Effector memory CD4-positive, alpha-beta T cell (primary cell): ENCODE measurements at places on chromosomes 4 and X.

DNA sequence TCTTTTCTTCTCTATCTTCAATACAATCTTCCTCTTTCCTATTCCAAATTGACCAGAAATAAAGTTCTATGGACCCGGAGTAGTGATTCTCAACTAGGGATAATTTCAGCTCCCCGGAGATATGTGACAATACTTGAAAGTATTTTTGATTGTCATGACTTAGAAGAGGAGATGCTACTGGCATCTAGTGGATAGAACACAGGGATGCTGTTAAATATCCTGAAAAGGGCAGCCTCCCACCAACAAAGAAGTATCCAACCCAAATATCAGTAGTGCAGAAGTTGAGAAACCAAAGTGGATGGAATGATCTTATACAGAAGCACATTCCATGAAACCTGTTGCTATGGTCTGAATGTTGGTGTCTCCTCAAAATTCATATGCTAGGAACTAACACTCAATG, 65.7 kb upstream of the NDST3 start:
- no peak for DNase-seq

DNA sequence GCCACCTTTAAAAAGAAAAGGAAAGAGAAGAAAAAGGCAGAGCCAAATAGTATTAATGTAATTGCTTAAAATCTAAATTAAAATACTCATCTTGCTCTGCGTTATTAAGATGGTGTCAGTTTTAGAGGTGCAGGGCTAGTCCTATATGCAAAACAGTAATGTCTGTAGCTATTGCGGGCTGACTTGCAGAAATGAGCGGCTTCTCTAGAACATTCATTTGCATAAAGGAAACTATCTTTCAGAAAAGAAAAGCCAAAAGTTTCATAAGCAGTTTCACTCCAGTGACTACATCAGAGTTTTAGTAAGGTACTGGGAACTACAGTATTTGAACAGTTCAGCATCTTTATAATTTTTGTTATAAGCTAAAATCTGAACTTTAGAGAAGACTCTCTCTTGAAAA, 6.0 kb downstream of the SMAD1 start:
- no peak for DNase-seq

DNA sequence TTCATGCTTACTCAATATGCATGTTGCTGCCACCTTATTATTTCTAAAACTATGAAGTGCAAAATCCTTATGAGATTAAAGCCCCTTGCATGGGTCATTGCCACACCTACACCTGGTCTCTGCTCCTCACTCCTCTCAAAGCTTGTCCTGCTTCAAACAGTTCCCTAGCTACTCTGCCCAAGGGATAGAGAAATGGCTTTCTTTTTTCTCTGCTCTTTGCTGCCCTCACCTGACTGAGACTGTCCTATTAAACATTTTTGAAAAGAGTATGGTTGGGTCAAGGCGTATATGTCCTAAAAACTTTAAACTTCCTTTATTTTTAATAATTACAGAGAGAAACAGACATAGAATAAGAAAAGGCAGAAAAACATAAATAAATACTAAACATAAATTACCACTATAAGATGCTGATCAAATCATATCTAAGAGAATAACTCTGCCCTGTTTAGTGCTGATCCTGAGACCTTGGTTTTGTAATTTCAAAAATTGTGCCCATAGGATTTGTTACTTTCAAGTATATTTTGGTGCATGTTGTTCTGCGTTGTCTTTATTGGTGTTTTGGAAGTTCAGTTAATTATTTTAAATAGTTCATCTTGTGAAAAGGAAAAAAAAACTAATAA, 704.9 kb upstream of the PABPC4L start:
- no peak for DNase-seq

DNA sequence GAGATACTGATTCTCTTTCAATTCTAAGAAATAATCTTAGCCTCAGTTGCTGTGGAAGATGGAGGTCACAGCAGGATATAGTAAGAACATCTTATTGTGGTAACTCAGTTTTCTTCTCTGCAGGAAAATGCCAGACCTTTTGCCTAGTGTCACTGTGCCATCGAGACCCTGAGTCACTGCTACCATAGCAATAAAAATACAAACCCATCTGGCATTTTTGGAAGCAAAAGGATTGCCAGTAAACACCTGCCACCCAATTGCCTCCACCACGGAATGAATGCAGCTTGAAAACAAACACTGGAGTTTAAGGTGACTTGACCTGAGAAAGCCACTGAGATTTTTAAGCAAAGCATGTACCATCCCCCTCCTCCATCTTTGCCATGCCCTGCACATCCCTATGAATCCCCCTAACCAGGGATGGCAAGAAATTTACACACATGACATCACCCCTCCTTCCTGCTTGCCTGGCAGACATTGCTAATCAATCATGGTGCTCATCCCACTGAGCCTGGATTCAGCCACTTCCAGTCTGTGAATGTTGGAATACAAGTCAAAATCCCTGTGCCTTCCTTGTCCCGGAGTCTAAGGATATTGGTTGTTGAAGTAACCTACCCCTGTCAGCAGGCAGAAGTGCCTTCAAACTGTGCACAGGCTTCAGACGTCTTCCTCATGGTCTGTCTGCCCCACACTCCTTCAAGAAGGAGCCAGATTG, 59.6 kb upstream of the MAMLD1 start:
- DNase-seq, result no peak

DNA sequence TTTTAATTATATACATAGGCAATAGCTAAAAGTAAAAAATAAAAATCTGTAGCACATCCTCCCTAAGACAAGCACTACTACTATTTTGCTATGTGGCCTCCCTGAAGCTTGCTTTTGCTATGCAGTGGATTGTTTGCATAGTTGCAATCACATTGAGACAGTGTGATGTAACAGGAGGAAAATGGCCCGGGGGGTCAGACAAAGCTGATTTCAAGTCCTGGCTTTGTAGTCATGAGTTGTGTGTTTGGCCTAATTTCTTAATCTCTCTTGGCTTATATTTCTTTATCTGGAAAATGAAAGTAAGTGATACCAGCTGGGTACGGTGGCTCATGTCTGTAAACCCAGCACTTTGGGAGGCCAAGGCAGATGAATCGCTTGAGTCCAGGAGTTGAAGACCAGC, 166.6 kb downstream of the LHFPL1 start:
- no peak for DNase-seq

DNA sequence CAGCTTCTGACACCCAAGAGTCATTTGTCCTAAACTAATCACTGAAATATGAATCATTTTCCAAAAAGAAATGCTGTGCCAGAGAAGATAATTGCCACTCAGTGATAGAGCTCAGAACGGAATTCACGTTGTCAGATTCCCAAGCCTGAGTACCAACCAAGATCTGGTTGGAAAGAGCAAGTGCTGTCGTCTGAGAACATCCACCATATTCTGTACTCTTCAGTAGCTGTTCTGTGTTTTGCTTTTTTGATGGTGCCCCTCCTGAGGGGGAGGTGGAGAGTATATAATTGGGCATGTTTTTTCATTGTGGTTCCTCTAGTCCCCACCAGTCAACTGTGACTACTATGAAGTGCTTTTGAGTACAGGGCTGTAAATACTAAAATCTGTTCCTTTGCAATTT, 13.2 kb downstream of the RUFY3 start:
- no peak for DNase-seq
